ENCODE measurements at places on chromosomes 5 and 9.

GRCh38 chr5:39755986-39756385, 331.2 kb upstream of the DAB2 start:
- DNase-seq = no peak

- DNase-seq = no peak
Observed at GRCh38 chr5:141788296-141788970, 89.8 kb downstream of the PCDH1 start.

GRCh38 chr5:23284656-23285055, 222.8 kb upstream of the PRDM9 start:
- no peak for DNase-seq

DNA sequence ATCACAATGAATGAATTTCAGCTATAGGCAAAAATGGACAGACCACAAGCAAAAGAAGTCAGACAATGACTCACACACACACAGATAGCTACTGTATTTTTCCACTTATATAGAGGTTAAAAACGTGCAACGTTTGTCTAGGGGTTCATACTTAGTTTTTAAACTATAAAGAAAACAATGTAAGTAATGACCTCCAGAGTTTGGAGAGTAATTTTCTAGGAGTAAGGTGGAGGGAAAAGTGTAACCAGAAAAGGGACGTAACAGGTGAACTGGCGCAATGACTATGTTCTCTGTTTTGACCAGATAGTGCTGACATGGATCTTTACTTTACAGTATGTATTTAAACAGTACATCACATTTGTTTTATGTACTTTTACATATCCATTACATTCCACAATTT, 51.1 kb downstream of the FNIP1 start:
- no peak for DNase-seq

DNA sequence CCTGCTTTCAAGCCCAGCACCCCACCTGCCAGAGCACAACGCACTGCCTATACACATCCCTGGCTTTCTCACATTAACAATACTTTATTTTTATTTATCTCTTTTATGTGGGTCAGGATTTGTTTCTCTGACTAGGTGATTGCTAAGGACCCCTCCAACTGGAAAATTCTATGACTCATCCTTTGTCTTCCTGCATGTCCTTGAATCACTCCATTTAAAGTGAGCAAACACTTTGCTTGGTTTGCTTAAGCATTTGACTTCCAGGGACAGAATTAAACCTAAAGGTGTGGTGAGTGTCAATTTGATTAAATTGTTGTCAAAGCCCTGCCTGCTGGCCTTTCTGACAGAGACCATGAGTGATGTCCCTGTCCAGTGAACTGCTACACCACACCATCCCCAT, 536.5 kb upstream of the BRINP1 start:
- DNase-seq = no peak

DNA sequence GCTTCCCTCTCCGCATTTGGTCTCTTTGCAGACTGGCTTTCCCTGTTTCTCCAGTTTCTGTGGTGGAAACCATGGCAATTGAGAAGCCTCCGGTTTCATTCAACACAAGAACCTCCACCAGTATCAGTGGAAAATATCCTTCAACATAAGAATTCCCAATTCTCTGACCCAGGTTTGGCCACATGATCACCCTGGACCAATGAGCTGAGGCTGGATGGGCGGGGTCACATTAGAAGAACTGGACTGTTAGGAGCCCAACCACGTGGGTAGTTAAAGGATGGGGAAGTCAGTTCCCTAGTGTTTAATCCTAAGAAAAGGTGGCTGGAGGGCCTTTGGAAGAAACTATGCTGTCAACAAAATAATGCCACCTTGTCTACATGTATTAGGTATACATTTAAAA, 336.3 kb downstream of the DMRT2 start:
- no peak for DNase-seq

DNA sequence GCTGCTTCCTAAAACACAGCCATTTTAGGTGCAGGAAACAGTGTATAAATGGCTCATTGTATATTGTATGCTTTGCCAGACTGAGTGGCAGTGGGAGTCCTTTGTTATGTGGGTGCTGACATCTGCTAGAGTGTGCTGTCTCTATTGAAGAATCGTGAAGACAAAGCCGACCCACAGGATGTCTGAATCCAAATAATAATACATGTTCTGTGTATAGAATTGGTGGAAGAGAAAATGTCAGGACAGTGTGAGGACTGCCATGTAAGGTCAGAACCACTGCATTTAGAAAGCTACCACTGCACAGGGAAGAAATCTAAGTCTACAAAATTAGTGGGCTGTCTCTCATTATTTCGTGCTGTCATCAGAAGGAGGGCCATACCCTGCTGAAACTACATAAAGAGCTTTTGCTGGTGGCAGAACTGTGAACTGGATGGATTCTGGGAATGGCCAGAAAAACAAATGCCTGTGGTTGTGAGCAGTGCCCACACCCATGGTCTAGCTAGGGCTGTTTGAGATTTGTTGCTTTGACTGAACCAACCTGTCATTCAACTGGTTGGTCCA, 2.5 kb downstream of the IL7R start:
- no peak for DNase-seq

- no peak for DNase-seq
Observed at GRCh38 chr5:119537704-119538103, 85.4 kb downstream of the HSD17B4 start.

- DNase-seq = no peak
Observed at GRCh38 chr9:10274175-10274574, 338.6 kb downstream of the PTPRD start.

DNA sequence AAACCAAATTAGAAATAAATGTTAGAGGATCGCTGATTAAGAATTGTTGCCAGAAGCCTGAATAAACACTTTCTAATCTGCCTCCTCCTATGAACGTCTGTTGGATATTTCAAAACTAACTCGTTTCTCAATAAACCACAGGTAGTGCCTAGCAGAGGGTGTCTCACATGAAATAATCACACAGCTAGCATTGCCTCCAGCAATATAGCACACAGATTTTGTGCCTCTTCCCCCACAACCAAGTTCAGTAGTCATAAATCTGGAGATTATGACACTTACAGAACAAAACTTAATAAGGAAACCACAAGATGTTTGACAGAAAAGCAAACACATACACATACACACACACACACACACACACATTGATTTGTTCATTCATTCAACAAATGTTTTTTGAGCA, 173.2 kb upstream of the CDH10 start:
- no peak for DNase-seq

DNA sequence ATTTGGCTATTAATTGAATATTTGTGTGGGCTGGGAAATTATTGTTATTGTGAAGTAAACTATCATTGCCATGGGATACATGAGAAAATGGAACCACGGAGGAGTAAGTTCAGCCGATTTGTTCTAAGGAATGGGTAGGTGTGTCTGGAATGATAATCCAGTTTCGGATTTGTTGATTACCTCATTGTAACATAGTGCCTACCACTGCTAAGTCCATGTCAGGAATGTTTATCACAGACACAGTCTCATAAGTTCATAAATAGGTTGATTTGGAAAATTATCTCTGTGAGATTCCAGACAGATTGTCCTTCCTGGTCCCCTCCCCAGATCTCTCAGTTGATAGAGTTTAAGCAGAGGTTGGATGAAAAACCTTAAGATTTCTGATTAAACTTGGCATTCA, 78.1 kb upstream of the MAST4 start:
- DNase-seq = no peak

GRCh38 chr9:16308645-16309044, 561.8 kb downstream of the BNC2 start:
- no peak for DNase-seq

- no peak for DNase-seq
Observed at GRCh38 chr5:159100782-159101646, 1.3 kb upstream of the EBF1 start.
